Chondrocyte (in vitro differentiated cells): ENCODE measurements at places on chromosomes 5 and 9. TPM values are rescaled to one million over a fixed set of nuclear protein-coding genes. Genes with fewer than 3 reads are reported as not detected.

GRCh38 chr9:6199596-6199995, 16.0 kb upstream of the IL33 start:
- H3K27me3 ChIP-seq = peaks cover 8% of the 10 kb centered on the region
- no peaks in the 10 kb centered on the region for H3K36me3 ChIP-seq
- no peak overlapping the region for H3K27ac ChIP-seq
- H3K4me1 ChIP-seq = no peaks in the 10 kb centered on the region
- no peak overlapping the region for H3K4me3 ChIP-seq
- no peak for DNase-seq

DNA sequence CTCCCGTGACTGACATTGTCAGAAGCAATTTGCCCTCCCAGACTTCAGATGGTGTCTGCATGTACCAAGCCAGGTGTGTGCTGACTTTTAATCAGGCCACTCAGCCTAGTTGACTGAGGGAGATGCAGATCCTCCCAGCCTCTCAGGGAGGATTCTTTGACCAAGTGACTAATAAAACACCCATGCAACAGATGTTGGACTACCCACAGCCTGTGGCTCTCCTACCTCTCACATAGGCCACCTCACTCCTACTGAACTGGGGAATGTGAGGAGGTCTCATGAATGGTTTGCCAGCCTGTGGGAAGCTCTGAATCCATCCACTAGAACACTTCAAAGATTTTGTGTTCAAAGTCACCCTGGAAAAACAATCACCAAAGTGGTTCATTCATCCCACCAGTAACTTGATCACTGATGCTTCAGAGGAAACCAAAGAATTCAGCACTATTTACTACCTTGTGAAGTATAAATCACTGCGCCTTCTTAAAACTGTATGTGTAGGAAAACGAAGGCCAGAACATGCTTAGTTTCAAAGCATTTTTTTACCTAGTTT, 80.1 kb downstream of the ESM1 start:
- H3K4me1 ChIP-seq = peaks cover 38% of the 10 kb centered on the region
- H3K27ac ChIP-seq = no peak overlapping the region
- DNase-seq = no peak
- peaks cover under 1% of the 10 kb centered on the region for H3K27me3 ChIP-seq

DNA sequence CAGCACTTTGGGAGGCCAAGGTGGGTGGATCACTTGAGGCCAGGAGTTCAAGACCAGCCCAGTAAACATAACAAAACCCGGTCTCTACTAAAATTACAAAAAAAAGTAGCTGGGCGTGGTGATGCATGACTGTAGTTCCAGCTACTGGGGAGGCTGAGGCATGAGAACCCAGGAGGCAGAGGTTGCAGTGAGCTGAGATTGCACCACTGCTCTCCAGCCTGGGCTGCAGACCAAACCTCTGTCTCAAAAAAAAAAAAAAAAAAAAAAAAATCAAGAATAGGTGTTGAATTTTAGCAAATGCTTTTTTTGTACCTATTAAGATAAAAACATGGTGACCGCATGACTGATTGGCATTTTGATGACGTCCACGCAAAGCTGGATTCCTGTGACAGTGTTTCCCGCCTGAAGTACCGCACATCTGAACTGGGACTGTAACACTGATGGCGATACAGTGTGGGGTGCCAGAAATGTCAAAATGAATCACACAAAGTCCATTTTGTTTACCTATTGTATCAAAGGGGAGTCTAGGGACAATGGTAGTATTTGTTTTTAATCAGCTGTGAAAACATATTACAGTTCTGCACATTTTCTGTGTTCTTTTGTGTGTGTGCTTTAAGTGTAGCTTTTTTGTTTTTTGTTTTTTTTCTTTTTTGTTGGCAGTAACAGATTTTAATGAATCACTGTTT, 23.2 kb upstream of the TBC1D9B start:
- no peaks in the 10 kb centered on the region for H3K4me1 ChIP-seq
- DNase-seq = no peak
- H3K36me3 ChIP-seq = peaks cover 3% of the 10 kb centered on the region
- H3K4me3 ChIP-seq = no peak overlapping the region
- no peaks in the 10 kb centered on the region for H3K27me3 ChIP-seq
- H3K27ac ChIP-seq = no peak overlapping the region

DNA sequence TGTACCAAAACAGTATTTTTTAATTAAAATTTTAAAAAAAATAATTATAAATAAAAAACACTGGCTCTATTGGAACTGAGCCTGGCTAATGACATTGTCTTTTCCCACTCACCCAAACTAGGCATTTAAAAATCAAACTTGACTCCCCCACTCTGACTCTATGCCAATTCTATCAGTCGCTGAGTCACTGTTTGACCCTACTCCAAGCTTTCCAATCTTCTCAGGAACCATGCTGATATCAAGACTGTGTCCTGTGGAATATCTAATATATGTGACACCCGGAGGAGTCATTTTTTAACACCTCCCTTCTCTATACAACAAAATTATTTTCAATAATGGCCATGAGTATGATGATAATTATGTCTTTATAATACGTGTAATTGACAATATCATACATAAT, 171.6 kb upstream of the RASEF start:
- peaks cover 6% of the 10 kb centered on the region for H3K4me1 ChIP-seq
- no peak for DNase-seq
- H3K36me3 ChIP-seq = no peaks in the 10 kb centered on the region
- H3K27me3 ChIP-seq = no peaks in the 10 kb centered on the region

GRCh38 chr5:159456722-159457465, 126.6 kb upstream of the IL12B start:
- H3K27ac ChIP-seq = no peak overlapping the region
- no peaks in the 10 kb centered on the region for H3K36me3 ChIP-seq
- H3K4me1 ChIP-seq = peaks cover 12% of the 10 kb centered on the region
- DNase-seq = no peak
- peaks cover 17% of the 10 kb centered on the region for H3K27me3 ChIP-seq
- H3K4me3 ChIP-seq = no peak overlapping the region

DNA sequence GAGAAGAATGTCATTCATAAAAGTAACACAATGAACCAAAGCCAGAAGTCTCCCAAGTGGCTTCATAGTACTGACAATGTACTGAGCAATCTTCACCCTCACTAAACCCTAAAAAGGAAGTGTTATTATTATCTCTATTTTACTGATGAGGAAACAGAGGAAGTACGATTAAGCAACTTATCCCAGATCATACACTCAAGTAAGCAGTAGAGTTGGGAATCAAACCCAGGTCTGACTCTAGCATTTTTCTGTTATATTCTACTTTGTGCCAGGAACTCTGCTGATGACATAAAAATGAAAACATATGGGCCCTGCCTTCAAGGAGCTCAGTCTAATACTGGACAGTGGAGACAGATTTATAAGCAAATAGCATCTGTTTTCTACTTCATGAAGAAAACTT, 109.2 kb downstream of the RAPGEF6 start:
- H3K27ac ChIP-seq = no peak overlapping the region
- H3K4me1 ChIP-seq = peaks cover 8% of the 10 kb centered on the region
- peaks cover 2% of the 10 kb centered on the region for H3K36me3 ChIP-seq
- no peak overlapping the region for H3K4me3 ChIP-seq

THBS4 gene
- total RNA-seq = 0.28 to 1.6 TPM (median 0.75 TPM) in 3 replicates
